NCI-H748 treated with DMSO at 0.1 percent for 48 hours (cell line): ENCODE measurements at places on chromosomes 5 and 9.

- no peak for DNase-seq
Observed at GRCh38 chr5:142686210-142686734, 382 bp upstream of the FGF1 start.

DNA sequence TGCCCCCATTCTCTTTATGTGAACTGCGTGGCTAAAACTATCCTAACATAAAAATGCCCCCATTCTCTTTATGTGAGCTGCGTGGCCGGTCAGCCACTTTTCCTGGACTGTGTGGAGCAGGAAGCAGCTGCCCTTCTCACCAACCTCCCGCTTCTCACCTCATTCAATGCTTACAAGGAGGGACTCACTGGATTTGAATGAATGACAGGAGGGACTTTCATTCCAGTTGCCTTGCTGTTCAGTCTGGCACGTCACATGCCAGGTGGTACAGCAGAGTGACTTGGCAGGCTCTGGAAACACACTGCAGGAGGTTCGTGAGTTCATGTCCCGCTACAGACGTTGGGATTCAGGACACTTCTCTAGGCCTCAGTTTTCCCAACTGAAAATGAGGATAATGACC, 60.2 kb upstream of the NFIL3 start:
- no peak for DNase-seq

DNA sequence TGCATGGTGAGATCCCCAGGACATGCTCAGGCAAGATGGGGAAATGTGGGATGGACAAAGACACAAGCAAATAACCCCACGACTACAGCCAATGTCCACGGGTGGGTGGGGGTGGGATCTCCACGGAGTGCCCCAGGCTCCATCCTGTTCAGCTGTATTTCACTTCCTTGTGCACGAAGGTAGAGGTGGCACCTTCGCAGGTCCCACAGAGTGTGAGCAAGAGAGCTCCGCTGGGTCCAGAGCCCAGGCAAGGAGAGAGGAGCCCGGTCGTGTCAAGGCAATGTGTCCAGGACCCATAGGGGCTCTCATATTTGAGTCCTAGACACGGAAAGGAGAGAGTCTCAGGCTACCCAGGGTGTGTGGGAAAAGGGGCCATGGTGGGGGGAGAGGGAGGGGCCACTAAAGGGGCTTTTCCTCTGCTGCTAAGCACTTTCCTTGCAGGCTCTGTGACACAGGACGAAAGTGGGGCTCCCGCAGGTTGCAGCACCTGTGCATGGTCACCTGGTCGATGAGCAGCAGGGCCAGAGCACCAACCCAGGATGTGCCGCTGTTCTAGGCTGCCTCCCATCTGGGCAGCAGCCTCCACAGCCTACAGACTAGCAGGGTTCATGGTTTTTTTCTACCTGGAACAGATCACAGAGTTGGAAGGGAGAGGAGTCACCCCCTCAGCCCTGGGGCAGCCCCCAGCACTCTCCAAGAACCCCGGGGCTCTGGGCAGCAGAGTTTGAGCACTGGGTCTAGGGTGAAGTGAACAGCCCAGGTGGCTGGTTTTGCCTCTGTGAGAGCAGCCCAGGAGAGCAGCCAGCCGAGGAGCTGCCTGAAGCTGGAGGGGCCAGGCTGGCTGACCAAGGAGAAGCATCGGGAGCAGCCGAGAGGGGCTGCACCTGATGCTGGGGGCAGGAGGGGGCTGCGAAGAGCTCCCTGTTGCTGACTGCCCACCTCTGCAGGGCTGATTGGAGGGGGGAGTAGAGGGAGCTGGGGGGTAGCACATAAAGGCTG, 100.7 kb upstream of the MVB12B start:
- DNase-seq = no peak

DNA sequence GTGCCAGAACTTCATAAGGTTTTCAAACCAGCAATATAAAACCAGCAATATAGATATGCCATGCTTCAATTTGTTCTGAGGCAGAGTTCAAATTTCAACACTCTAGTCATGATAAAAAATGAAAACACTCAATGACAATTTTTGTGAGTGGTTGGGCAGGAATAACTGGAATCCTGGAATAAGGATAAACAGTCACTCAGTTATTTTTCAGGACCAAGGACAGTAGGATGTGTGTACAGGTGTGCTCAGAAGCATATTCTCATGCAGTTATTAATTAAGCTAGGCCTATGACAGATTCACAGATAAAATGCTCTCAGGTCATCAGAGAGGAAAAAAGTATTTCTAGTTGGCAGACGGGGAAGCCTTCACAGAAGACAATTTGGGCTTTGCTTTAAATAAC, 117.3 kb upstream of the PPP2R2B start:
- DNase-seq = no peak

- DNase-seq = peak; percentile 41
Observed at GRCh38 chr5:40841068-40841805, at the start of gene CARD6. Gene CARD6, plus strand, starts transcription at chr5:40841367. Its CDS starts 16 bp downstream, at chr5:40841383.

GRCh38 chr5:57662991-57663390, 180.4 kb upstream of the ACTBL2 start:
- DNase-seq = no peak

- DNase-seq = no peak
Observed at GRCh38 chr5:175207321-175208040, 236.5 kb downstream of the DRD1 start.

- peak; percentile 26 for DNase-seq
Observed at GRCh38 chr5:102153003-102153759, 142.9 kb downstream of the SLCO4C1 start.

GRCh38 chr5:32505756-32506155, 61.2 kb upstream of the ZFR start:
- no peak for DNase-seq

GRCh38 chr5:22514231-22514630, 338.9 kb downstream of the CDH12 start:
- no peak for DNase-seq

GRCh38 chr5:139524940-139525585, 36.1 kb upstream of the UBE2D2 start:
- no peak for DNase-seq

DNA sequence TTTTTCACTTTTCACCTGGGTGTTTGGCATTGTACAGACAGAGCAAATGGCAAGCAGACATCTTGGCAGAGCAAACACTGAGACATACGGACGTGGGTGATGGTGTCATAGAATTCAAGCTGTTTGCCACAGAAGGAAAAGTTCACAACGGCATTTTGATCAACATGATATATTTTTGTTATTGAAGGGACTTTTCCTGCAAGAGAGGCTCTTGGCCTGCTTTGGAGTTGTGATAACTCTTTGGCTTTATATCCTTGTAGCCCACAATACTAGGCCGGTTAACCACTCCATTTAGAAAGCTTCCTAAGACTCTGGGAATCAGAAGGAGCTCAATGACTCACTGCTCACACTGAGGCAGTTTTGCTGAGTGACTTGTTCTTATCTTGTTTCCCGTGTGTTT, 1038.3 kb downstream of the TLE1 start:
- DNase-seq = no peak

DNA sequence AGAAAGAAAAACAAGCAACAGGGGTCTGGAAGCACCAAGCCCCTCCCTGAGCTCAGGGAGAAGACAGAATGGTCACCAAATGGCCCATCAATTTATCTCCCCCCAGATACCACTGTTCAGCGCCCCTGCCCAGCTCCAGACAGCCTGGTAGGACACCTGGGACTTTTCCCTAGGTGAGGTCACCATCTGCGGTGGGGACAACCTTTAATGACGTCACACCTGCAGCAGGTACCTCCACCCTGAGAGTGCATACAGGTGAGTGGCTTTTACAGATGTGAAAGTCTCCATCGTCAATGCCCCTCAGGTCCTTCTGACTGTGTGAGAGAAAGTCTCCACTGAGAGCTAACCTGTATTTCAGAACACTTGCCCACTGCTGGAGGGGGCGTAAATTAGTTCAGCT, 34.3 kb upstream of the LAMC3 start:
- DNase-seq = no peak

- DNase-seq = no peak
Observed at GRCh38 chr9:18730241-18730640, 256.3 kb downstream of the ADAMTSL1 start.

GRCh38 chr9:124482431-124483031, 24.7 kb downstream of the NR5A1 start:
- DNase-seq = no peak

DNA sequence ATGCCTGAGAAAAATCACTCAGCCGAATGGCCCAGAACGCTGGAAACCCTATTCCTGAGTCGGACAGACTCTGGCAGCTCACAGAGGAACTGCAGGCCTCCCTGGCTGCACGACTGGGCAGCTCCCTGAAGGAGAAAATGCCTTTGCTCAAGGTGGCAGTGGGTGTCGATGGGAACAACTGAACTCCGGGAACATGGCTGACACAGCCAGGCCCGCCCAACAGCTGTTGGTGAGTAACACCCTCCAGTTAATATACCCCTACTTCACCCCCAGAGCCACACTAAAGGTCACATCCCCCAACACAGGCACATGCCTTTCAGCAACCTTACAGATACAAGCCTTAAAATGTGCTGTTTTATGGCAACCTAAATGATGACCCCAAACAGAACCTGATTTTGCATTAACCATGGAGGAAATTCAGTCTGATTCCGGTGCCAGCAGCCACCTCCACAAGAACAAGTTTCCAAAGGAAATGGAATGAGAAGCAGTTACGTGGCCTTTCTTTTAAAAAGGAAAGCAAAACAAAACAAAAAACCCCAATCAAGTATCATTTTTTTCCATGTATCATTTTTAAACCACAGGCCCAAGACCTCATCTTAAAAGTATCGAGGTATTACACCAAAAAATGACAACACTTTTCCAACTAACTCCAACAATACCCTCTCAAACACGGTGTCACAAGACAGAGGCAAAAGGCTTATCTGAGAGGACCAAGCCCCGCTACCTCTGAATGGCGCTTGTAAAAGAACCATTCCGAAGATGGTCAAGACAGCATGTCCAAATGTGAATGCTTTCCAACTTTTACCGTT, 3.1 kb downstream of the KLF9 start:
- DNase-seq = no peak

DNA sequence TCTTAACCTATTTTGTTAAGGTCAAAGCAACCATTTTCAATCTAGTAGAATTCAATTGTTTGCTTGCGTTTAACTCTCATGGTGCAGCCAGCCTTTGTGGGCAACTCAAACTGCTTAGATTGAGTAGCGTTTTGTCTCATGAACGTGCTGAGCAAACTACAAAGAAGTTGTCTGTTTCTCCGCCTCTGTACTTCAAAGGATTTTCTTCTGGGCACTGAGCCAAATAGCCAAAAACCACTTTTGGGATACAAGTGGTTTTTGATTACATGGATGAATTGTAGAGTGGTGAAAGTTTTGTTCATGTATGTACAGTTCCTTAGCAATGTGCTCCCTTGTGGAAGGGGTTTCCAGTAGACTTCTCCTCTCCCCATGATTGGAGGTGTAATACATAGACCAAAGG, 122.9 kb downstream of the CFAP90 start:
- DNase-seq = no peak

- no peak for DNase-seq
Observed at GRCh38 chr5:159471904-159472303, 141.6 kb upstream of the IL12B start.
